ENCODE measurements at places on chromosomes 5 and 9. TPM values are rescaled to one million over a fixed set of nuclear protein-coding genes. Genes with fewer than 3 reads are reported as not detected.

LCN9 gene
- polyA plus RNA-seq = not detected

TRPM3 gene
- 1.4 TPM for polyA plus RNA-seq

C5orf47 gene
- not detected for polyA plus RNA-seq

UGT3A1 gene
- polyA plus RNA-seq = 0.10 TPM

NCBP1 gene
- polyA plus RNA-seq = 51.1 TPM

RASGRF2 gene
- 1.3 TPM for polyA plus RNA-seq

- DNase-seq = no peak
Measured at GRCh38 chr5:125317536-125317995, 571.1 kb upstream of the ZNF608 start.

- no peak for DNase-seq
Measured at GRCh38 chr9:109254317-109254716, 66.5 kb downstream of the EPB41L4B start.

GRCh38 chr5:93592883-93593282 lies 9.9 kb downstream of the NR2F1 start:
- no peak for DNase-seq

DNA sequence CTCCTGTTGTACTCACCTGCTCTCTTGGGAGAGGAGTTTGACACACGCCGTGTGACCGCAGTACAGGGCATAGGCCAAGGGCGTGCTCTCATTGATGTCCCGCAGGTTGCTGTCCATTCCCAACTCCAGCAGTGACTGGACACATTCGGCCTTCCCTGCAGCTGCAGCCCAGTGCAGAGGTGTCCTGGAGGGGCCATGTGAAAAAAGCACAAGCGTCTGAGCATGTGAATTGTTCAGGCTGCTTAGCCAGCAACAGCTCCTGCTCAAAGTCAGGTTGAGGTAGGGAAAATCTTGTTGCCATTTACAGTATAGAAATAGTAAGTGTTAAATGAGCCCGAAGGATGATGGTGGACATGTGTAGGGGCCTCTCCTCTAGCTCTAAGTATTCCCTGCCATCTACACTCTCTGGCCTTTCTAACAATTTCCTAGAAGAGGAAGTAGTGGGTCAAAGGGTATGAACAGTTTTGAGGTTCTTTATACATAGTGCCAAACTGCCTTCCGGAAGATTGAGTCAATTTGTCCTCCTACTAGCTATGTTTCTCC lies 116.5 kb downstream of the ANKRD55 start:
- DNase-seq = no peak

All from left lung (tissue), 14 donors.